ENCODE measurements at places on chromosomes 2 and 18.

DNA sequence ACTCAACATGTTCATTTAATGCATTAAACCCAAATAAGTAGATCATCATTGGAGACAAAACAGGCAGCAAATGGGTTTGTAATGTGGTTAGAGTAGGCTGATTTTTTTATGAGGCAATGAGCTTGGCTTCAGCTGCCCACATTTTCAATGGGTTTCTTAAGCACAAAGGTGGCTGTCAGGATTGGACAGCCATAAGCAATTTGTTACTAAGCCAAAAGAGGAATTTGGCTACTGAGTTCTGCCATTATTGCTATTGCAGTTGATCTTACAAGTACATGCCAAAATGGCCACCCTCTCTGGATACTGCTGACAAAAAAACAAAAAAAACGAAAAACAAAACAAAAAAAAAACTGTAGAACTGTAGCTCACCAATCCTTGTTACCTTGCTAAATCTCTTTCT is 1348.0 kb upstream of the PIK3C3 start:
- DNase-seq: no peak

DNA sequence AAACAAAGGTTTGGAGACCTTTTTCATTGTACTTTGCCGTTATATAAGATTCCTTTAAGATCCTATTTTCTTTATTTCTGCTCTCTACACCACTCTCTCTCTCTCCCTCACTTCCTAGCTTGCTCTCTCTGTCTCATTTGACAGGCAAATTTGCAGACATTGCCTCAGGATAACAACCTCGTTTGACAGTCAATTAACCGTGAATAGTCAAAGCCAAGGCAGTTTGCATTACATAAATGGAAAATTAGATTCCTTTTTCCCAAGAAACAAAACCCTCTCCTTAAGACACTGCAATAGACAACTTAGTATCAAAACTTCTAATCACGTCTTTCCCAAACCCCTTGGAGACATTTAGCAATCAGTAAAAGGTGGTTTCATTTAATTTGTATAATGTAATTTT is 7.4 kb downstream of the SKOR2 start:
- DNase-seq: no peak

DNA sequence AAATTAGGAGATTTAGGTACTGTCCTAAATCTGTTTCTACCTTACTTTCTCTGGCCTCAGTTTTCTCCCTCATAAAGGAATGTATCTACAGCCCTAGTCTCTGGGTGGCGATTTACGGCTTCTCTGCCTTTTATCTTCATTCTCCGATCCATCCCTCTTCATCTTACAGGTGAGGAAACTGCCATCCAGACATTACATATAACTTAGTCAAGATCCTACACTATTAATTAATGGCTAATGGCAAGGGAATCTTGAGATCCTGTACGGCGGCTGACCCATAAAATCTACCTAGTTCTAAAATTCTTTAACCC is 386 bp upstream of the YIPF4 start:
- no peak for DNase-seq

- DNase-seq: no peak
Observed at GRCh38 chr2:237075749-237076599, 9.7 kb upstream of the COPS8 start.

- DNase-seq: no peak
Observed at GRCh38 chr2:5121121-5121520, 571.1 kb upstream of the SOX11 start.

DNA sequence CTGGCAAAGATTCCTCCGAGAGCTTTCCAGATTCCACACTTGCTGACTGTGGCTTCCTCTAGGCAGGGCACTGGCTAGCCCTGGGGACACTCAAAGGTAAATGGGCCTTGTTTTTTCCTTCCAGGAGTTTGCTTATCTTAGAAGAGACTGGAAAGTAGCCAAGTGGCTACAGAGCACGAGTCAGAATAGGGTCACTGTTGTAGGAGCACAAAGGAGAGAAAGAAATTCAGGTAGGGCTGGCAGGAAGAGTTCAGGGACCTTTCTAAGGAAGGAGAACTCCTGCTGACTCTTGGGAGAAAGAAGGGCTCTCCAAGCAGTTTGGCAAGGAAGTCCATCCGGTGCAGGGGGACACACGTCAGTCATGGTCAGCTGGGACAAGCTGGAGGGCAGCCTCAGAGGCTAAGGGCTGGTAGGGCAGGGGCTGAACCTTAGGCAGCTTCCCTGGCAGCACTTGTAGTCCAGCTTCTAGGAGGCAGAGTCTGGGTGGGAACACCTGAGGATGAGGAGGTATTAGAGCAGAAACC is 39.5 kb downstream of the NIFK start:
- no peak for DNase-seq

- no peak for DNase-seq
Observed at GRCh38 chr2:46570396-46570795, 91.0 kb downstream of the TMEM247 start.

DNA sequence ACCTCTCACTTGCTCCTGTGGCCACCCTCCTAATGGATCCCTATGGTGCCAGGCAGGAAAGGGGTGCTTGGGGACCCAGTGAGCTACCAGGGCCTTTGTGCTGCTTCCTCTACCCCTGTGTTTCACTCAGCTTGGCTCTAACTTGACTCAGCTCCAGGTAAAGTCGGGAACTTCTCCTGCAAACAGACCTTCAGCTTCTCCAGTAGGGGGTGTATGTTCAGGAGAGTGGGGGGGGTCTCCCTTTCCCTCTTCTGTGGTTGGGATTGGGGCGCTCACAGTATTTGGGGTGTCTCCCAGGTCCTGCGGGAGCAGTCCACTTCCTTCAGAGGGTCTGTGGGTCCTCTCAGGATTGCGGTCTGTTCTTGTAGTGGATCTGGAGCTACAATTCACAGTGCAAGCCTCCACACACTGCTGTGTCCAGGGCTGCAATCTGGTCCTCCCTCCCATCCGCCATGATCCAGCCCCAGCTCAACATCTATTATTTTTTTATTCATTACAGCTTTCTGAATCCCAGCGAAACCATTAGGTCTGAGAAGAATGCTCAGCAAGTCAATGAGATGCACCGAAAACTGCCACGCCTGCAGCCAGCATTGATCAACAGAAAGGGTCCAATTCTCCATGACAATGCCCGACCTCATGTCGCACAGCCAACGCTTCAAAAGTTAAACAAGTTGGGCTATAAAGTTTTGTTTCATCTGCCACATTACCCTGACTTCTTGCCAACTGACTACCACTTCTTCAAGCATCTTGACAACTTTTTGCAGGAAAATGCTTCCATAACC is 26.4 kb upstream of the SAP130 start:
- DNase-seq: no peak

DNA sequence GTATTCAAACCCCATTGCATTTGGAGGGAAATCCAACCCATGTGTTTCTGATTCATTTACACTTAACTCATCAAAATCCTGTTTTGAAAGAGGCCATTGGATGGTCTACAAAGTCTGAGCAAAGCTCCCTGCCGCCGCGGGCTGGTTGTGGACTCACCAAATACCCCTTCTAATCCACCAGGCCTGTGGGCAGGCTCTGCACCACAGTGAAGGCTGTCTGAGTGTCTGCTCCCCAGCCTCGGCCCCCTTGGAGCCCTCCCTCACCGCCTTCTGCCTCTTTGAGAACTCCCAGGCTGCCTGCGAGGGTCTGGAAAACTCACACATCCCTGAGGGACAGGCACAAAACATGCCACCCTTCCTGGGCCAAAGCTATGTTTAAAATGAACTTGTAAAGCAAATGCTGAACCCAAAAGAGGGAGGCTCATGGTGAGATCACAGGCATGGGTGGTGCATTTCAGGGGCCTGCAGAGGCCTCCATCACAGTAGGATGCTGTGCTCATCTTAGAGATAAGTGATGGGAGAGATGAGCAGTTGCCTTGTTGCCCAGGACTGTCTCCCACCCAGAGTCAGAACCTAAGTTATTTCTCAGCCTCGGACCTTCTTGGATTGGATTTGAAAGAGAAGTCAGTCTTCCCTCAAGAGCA is 225.0 kb downstream of the CYP26B1 start:
- DNase-seq: no peak

DNA sequence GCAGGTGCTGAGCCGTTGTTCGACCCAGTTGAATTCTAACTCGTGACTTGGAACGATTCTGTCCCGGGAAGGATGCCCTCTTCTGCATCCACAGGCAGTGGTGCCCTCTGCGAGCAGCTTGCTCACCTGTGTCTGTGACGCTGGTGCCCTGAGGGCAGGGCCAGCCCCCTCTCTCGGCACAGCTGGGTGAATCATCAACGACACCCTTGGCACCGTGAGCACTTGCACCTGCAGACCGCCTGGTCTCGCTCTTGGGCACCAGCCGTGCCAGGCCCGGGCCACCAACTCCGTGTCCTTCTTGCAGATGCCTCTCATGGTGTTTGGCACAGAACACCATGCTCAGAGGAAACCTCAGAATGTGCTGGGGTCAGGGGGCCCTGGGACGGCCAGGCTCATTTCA is 75.0 kb downstream of the SLC66A2 start:
- no peak for DNase-seq

DNA sequence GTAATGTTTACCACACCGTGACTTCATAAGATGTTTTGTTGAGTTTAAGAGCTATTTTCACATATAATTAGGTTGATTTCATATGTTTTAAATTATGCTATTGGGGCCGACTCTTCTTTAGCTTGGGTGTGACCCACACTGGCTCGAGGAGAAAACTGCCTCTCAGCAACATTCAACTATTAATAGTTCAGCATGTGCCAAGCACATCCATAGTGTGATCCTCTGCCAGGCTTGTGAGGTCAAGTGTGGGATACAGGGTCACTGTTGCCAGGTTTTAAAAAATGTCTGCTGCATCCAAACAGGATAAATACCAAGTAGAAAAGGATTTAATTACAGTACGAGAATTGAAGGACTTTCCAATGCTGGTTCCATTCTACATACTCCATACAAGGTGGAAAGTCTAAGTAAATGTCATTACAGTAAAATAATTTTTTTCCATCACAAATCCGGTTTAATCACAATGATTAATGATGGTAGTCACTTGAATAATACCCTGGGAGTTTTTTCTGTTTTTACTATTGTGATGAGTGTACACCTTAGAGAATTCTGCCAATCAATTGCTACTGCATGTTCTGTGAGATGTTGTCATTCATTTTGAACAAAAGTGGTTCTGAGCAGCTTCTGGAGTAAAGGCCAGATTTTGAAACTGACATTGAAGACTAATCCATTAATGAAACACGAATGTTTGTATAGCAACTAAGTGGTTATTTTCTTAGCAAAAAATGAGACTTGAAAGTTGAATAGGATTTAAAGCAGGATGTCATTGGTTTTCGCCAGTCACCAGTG is 84.5 kb downstream of the ABI2 start:
- DNase-seq: no peak

GRCh38 chr18:55875371-55875901 is 287.4 kb upstream of the TCF4 start:
- DNase-seq: peak; percentile 76

DNA sequence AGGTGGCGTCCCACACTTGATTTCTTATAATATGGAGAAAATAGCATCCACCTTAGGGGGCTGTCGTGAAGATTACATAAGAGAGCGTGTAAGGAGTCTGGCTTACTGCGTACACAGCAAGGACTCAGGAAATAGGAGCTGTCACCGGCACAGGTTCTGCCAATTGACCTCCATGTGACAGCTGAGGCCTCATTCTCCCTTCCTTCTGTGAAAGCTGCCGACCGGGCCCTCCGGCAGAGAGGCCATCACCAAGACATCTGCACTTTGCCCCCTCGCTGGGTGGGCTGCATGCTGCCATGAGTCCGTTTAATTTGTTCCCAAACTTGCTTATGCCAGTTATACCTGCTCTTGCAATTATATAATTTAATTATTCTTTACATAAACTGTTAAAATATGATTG is 27.7 kb downstream of the HS1BP3 start:
- DNase-seq: no peak

- peak; percentile 49 for DNase-seq
Observed at GRCh38 chr18:66495844-66496243, 108.0 kb downstream of the CDH19 start.

GRCh38 chr18:9575558-9575957 is 38.8 kb downstream of the PPP4R1 start:
- peak; percentile 93 for DNase-seq

GRCh38 chr2:195612611-195613495 is 44.2 kb upstream of the SLC39A10 start:
- DNase-seq: no peak

DNA sequence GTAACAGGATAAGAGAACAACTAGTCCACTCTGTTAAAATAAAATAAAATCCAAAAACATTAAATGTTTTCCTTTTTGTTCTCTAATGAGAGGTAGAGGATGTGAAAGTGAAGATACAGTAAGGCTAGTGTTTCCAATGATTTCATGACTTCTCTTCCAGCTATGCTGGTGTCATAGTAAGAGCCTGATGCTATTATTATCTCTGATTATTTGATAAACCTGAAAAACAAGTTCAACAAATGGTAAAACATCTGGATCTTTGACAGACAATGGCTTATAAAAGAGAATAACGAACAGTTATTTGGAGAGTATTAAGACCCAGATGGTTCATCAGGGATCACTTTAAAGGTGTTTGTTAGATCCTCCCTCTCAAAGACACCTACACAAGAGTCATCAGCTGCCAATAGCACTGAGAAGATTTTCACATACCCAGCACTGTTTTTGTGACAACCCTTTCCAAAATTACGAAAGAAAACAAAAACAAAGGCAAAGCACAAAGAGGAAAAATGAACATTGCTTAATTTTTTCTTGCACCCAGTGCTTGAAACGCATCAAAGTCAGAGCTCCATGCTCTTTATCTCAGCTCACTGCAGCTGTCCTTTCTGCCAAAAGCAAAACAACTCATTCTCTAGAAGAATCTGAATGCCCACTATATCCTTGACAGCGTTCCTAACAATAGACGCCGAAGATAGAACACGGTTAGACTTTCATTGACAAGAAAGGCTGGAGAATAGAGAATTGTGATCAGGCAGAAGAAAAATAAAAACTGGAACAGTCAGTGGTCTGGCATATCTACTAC is 168.6 kb downstream of the SLC8A1 start:
- DNase-seq: no peak

- no peak for DNase-seq
Observed at GRCh38 chr2:54964271-54964670, 86.0 kb downstream of the RTN4 start.

- no peak for DNase-seq
Observed at GRCh38 chr18:63730773-63731172, 28.0 kb downstream of the SERPINB11 start.

DNA sequence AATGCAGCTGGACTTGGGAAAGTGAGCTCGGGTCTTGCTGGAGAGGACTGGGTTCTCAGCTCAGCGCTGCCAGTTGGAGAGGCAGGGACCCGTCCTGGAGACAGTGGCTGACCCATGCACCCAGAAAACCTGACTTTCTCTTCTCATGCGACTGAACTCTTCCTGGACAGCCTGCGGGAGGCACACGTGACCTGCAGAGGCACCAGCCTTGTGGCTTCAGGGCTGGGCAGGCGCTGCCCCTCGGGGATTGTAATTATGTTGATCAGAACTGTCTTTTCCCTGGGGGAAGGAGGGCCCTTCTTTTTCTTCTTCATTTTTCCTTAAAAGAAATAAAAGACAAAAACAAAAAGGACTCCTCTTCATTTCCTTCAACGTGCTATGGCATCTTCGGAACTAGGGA is 198.1 kb downstream of the VAPA start:
- no peak for DNase-seq

- no peak for DNase-seq
Observed at GRCh38 chr18:70314151-70314782, 25.4 kb downstream of the SOCS6 start.

All from Ammon's horn (tissue), 1 donor.